Stimulated activated naive CD8-positive, alpha-beta T cell treated with anti-CD3 and anti-CD28 coated beads, Interleukin-15, Interleukin-2, amounts not matched to agents 100 U/mL and 50 U/mL, for 24 hours (primary cell): ENCODE measurements at places on chromosomes 3 and 15.

DNA sequence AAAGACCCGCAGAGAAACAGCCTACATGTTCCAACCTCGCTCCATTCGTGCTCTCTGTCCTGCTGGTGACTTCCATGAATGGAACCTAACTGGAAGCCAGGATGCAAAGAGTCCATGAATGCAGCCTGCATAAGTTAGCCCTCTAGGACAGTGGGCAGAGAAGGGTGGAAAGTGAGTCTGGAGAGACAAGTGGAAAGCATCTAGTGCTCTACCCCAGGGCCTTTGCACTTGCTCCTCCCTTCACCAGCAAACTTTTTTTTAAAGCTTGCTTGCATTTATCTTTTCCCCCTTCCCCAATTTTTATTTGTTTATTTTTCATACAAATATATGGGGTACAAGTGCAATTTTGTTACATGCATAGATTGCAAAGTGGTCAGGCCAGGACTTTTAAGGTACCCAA lies 7.9 kb upstream of the CYP1A1 start:
- DNase-seq, result no peak

DNA sequence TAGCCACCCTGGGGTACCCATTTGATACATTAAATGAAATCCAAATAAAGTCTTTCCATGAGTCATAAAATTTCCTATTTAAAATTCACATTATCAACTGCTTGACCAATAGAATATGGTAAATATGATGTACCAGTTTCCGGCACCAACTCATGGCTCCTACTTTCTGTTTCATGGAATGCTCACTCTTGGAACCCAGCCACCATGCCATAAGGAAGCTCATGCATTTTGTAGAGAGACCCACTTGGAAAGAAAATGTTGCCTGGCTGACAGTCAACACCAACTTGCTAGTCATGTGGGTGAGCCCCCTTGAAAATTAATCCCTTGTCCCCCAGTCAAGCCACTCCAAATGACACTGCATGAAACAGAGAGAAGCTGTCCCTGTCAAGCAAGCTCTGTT lies 57.2 kb downstream of the WWTR1 start:
- no peak for DNase-seq

DNA sequence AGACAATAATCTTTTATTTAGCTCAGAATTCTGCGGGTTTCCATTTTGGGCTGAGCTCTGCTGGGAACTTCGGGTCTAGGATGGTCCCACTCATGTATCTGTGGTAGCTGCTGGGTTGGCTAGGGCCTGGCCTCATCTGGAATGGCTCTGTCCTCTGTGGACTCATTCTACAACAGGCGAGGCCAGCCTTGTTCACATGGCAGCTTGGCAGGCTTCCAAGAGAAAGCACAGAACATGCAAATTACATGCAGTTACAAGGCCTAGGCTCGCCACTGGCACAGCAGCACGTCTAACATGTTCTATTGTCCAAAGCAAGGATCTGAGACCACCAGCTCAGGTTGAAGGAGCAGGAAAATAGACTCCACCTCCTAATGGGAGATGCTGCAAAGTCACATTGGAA lies 431.4 kb downstream of the PDCD6IP start:
- DNase-seq, result no peak

DNA sequence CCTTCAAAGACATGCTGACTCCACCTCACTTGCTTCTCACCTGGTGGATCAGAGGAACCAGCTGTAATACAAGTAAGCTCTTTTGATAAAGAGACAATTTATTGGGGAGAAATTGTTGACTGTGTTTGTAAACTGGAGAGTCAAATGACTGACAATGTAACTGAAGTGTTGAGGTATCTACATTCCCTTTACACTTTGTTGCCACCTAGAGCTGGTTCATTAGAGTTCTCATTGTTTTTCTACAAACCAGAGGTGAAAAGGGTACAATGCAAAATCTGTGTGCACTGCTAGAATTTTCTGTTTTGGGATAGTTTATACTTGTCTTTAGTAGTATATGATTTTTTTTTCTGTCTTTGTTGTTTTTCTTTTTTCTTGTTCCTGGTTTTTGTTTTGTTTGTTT lies 8.7 kb upstream of the LRRC58 start:
- DNase-seq, result no peak

DNA sequence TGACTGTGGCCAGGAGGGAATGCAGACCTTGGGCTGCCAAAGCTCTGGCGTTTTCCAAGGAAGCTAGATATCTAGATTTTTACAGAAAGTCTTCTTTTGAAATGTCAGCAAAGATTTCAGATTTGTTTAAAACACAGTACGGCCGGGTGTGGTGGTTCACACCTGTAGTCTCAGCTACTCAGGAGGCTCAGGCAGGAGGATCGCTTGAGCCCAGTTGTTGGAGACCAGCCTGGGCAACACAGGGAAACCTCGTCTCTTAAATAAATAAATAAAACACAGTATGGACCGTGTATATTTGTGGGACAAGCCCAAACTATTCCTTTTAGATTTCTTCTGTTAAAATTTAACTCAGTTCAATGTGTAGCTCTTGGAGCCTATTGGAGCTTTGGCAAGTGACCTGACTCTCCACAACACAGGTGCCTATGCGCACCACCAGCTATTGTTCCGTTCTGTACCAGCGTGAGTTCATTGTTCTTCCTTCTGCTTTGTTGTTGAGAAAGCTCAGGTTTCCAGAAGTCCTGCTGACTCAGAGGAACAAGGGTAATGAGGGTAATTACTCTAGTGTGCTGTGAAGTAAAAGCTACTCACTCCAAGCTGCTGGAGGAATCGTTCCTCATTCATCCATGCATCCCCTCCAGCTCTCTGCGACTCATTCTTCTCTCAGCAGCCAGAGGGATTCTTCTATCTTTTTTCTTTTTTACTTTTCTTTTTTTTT lies 73.1 kb upstream of the SLC6A6 start:
- DNase-seq, result no peak

- DNase-seq, result no peak
These were observed 41.7 kb upstream of the PRICKLE2 start for GRCh38 chr3:64266983-64267382.

DNA sequence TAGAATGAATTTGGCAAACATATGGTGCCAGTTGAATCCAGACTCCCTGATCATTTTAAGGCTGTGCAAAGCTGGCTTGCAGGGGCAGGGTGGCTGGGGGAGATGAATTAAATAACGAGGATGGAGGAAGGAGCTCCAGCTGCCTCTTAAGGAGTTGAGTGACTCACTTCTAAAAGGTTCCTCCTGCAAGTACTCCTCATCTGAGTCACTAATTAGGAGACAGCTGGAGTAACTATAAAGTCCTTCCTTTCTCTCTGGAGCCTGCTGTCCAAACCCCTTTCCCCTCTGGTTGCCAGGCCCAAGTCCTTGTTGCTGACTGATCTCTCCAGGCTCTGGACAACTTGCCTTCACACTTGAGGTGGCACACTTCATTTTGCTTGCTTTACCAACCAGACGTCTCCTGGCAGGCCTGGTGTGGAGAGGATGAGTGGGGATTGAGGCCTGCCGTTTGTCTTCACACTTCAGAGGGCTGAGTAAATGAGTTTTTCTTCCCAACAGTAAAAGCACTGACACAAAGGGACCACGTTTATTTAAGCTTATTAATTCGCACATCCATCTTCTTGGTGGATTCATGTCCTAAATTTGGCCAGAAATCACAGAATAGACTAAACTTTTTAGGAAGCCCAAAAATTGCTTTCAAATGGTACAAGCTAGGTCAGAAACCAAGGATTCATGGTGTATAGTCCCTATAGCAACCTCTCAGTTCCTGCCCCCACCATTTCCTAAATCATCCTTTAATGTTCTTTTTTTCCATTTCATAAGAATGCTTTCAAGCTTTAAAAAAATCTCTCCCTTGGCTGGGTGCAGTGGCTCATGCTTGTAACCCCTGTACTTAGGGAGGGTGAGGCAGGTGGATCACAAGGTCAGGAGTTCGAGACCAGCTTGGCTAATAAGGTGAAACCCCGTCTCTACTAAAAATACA lies 90.5 kb upstream of the MYRIP start:
- no peak for DNase-seq

DNA sequence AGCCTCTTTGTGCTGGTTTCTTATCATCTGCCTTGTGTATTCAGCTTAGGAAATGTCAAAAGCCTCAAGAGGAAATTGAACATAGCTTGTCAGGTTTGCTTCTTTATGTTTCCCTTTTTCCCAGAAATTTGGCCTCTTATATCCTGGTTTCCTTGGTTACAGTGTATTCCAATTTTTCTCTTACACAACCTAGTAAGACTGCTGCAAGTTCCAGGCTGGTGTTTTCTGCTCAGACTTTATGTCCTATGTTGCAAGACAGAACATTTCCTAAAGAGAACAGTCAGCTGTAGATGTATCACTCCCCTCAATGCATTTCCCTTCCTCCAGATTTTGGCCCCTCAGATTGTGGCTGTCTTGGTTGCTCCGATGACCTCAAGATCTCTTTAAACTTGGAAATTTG lies 102.5 kb downstream of the SH3GL3 start:
- DNase-seq, result no peak

DNA sequence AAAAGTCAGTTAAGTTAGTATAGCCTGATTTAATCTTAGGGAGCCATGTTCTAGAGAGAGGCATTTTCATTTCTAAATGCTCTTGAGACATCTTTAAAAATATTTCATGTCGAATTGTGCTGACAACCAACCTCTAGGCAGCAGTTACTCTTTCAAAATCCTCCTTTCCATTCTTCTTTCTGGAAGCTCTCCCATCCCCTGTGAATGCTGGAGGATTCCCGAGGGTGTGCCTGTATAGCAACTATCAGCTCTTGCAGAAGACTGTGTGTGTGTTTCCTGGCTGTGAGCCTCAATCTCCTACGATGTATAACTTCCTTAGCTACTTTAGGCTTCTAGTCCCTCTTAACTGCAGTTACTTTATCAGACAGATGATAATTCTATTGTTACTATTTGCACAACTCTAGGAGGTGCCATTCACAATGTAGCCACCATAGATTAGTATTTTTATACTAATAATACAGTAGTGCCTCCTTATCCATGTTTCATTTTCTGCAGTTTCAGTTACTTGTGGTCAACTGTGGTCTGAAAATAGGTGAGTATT lies 250.3 kb downstream of the EDEM1 start:
- DNase-seq, result no peak

DNA sequence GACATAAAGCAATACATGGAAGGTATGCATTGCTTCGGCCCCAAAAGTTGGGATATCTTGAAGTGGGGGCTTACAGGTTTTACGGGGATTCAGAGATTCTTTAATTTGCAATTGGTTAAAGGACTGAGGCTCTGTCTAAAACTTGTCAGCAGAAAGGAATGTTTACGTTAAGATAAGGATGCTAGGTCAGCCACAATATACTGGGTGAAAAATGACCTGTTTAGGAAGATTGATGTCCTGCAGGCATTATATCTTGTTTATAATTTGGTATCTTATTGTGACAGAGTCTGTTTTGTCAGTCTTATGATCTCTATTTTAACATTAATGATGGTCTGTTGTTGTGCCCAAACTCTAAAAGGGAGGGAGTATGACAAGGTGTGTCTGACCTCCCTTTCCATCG lies 15.3 kb upstream of the CCNDBP1 start:
- no peak for DNase-seq
